ENCODE measurements at places on chromosomes 7 and 10.

- DNase-seq, result no peak
Measured at GRCh38 chr10:86658751-86659150, 4.4 kb downstream of the OPN4 start.

DNA sequence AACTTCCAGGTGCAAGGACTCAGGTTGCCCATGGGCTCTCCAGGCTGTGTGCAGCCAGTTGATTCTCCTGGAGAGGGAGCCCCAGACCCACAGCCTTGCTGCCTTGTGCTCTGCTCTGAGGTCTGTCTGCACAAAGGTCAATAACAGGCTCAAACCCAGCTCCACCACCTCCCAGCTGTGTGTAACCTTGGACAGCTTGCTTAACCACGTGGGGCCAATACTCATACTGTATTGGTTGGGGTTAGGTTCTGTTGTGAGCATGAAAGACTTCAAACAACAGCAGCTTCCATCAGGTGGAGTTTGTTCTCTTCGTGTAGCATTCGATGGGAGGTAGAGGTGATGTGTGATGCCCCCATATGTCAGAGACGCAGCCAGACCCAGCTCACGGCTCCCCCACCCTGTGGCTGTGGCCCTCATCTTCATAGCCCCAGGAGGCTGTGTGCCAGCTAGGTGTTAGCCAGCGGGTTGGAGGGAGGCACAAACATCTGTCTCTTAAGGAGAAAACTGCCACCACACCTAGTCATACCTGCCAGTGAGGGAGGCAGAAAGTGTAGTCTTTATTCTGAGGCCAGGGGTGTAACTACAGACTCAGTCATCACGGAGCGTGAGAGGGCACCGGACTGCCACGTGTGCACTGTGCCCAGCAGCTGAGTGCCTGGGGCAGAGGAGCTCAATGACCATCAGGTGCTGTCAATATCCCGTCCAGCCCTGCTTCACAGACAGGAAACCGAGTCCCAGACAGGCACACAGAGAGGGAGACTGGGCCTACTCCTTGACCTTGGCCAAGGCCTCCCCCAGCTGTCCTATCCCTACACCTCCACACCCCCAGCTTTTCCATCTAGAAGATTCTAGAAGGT is 8.1 kb upstream of the POLD2 start:
- DNase-seq, result no peak

DNA sequence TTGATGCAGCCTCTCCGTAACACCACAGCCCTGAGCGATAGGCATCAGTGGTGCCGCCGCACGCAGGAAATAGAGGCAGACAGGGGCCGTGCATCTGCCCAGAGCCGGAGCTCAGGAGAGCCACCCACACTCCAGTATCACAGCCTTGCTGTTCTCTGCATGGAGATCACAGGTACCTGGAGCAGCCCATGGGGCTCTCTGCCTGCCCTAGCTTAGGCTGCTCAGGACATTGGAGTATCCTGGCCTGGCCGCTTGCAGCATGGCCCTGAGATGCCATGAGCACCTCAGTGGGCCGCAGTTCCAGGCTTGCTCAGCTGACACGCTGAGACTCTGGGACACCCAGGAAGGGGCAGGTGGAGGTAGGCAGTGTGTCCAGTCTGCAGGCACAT is 47.0 kb downstream of the ELFN1 start:
- DNase-seq, result no peak

- no peak for DNase-seq
Measured at GRCh38 chr7:143002898-143003297, 24.0 kb downstream of the OR9A2 start.

- DNase-seq, result no peak
Measured at GRCh38 chr10:124005991-124006392, 87.4 kb downstream of the CHST15 start.

- no peak for DNase-seq
Measured at GRCh38 chr7:24441314-24442027, 131.8 kb upstream of the PALS2 start.

GRCh38 chr10:4353964-4354363 is 472.0 kb upstream of the AKR1E2 start:
- no peak for DNase-seq

- DNase-seq, result no peak
Measured at GRCh38 chr10:48366261-48366660, 59.8 kb downstream of the MAPK8 start.

- no peak for DNase-seq
Measured at GRCh38 chr7:117666689-117667088, 186.9 kb downstream of the CFTR start.

DNA sequence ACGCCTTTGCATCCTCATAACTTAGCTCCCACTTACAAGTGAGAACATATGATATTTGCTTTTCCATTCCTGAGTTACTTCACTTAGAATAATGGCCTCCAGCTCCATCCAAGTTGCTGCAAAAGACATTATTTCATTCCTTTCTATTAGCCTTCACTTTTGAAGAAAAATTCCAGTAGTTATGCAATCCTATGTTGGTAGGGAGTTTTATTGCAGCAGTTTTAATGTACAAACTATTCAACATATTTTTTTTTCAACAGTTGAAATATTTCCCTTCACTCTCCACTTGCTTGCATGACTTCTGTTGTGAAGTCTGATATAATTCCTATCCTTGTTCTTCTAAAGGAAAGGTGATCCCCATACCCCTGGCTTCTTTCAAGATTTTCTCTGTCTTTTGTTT is 27.3 kb upstream of the ARHGAP22 start:
- DNase-seq, result no peak

- no peak for DNase-seq
Measured at GRCh38 chr10:61663466-61663865, 737 bp downstream of the CABCOCO1 start.

GRCh38 chr10:71463111-71463510 is 66.4 kb downstream of the CDH23 start:
- DNase-seq, result no peak

DNA sequence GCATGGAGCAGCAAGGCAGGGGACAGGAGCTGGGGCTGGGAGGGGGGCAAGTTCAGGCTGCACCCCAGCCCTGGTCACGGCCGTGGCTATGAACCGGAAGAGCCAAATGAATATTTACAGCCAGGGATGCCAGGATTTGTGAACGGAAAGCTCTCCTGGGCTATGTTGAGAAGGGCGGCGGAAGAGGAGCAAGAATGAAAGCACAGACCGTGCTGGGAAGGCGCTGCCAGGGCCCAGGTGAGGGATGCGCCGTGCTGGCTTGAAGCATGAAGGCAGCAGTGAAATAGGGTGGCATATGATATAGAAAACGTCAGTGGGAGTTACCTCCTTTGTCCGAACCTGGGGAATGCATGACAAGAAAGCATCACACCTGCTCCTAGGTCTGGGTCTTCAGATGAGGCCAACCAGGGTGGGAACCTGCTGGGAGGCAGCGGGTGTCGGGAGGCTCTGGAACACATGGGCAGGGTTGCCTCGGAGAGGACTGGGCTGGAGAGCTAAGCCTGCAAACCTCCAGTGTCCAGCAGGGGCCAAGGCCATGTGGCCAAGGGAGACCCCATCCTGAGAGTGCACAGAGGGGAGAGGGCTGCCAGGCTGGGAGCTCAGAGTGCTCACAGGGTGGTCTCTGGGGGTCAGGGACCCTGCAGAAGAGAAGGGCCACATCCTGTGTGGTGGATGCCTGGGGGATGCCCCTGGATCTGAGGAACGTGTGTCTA is 120.6 kb upstream of the TCERG1L start:
- no peak for DNase-seq

GRCh38 chr10:111474786-111475185 is 398.0 kb downstream of the ADRA2A start:
- DNase-seq, result no peak

GRCh38 chr10:125079091-125079600 is 81.2 kb downstream of the CTBP2 start:
- no peak for DNase-seq

DNA sequence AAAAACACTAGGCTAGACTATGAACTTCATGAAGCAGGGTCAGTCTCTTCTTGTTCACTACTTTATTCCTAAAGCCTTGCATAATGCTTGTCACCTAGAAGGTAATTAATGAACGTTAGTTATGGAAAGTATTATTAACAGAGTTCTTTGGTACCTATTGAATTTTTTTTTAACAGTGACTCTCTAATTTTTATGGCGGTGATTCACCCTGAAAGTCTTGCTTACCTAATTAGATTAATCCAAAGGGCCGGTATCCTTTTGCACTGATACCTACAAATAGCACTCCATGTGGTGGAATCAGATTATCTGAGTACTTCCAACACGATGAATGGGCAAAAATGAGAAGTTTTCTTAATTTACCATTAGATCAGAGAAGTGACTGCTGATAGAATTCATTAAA is 31.7 kb downstream of the STAM start:
- no peak for DNase-seq

DNA sequence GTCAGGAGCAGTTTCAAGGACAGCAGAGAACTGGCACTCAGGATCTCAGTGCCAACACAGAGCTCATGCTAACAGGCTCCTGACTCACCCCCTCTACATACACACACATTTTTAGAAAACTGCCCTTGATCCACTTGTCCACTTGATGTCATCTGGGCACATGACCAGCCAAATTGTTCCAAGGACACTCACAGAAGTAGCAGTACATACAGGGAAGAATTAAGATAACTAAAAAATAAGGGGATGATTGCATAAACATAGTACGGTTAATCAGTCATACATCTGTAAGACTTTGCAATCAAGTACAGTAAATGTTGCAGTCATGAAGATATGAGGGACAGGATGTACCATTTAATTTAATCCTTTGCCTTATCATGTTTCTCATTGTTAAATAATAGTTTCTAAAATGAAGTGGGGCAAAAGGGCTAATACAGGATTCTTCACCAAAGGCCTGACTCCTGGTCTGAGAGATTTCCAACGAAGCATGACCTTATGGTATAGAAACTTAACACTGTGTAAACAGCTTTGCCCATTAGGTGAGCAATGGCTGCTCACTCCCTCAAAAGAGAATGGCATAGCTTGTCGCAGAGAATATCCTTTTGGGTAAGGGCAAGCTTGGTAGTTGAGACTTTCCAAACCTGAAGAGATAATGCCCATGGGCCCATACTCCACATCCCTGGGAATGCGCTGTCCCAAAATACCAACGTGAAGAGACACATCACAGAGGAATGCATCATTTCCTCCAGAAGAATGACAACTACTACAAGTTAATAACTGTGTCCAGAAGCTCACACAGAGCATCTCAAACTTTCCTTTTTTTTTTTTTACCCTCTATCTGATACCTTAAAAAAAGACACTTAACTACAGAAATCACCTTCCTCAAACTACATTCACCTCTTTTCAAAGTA is 94.1 kb downstream of the ARMH3 start:
- DNase-seq, result no peak

- no peak for DNase-seq
Measured at GRCh38 chr10:34164029-34164428, 651.1 kb downstream of the PARD3 start.

GRCh38 chr7:92884218-92884617 is 47.8 kb upstream of the CDK6 start:
- no peak for DNase-seq

DNA sequence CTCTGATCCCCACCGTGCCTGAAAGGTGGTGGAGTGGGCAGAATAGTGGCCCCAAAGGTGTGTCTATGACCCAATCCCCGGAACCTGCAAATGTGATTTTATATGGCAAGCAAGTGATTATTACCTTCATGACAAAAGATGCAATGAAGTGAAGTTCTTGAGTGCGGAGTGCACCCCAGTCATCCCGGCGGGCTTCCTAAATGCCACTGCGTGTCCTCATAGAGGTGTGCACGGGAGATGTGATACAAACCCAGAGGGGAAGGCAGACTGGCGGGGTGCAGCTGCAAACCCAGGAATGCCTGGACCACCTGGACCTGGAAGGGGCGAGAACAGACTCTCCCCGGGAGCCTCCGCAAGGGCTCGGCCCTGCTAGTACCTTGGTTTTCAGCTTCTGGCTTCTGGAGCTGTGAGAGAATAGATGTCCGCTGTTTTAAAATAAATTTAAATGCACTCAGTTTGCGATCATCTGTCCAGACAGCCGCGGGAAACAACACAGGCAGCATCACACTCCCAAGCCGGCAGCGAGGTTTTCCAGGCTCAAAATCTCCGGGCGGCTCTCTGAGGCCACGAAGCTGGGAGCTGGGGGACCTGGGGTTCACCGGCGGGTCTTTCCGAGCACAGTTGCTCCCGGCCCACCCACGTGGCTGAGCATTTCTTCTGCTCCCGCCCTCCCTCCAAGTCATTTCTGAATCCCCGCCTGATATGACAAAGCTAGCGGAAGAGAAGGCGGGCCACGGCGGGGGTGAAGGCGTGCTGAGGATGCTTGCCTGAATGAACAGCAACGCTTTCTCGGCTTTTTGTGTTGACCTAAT is 50.4 kb upstream of the EBF3 start:
- DNase-seq, result no peak

GRCh38 chr7:115476671-115477181 is 553.8 kb downstream of the TFEC start:
- DNase-seq, result no peak

DNA sequence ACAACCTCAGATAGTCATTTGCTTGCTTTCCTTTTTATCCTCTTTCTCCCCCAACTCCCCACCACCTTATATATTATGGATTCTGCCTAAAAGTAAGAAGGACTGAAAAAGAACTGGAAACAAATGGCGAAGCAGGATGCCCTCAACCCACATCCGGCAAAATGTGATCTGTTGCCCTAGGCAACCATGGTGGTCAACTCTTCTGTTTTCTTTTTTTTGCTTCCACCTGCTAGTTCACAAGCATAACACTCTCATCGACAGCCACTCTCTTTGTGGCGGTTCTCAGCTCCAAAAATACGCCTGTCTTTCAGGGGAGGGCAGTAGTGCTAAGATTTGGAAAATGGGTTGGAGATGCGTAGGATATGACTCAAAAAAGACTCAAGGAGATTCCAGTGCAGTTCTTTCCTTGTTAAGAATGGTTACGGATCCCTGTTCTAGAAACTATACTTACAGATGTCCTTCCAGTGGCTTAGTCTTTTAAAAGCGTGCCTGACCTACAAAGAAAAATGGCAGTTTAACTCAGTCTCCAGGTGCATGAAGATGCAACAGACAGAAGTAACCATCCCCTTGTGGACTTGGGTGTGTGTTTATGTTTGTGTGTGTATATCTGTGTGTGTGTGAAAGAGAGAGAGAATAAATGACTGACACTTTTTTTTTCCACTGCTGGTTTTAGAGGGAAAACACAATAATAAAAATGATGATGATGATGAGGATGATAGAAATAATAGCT is 10.7 kb downstream of the APBB1IP start:
- DNase-seq, result no peak

DNA sequence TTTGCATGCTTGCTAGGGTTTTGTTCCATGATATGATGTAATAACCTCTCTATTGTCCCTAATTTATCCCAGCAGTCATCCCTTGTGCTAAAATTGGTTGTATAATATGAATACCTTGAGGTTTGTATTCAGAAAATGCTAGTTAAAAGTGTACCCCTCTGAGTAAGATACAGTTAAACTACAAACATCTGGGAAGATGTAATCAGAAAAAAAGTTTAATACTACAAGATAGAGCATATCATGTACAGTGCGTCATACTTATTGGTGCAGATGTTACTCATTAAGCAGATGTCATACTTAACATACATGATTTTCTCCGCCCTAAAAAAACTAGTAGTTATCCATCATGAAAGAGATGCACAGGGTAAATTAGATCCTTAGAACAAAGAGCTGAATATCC is 336.1 kb upstream of the KCND2 start:
- no peak for DNase-seq

Data from activated naive CD8-positive, alpha-beta T cell treated with anti-CD3 and anti-CD28 coated beads, Interleukin-2, amount 50 U/mL, for 16 hours (primary cell).